Amniotic epithelial cell (primary cell): ENCODE measurements at places on chromosomes 11 and 22.
A peak's percentile ranks its signal among the peaks of the same experiment; 100 is the strongest.

- no peak for DNase-seq
These were observed 38.8 kb upstream of the UBASH3B start for GRCh38 chr11:122616718-122617117.

DNA sequence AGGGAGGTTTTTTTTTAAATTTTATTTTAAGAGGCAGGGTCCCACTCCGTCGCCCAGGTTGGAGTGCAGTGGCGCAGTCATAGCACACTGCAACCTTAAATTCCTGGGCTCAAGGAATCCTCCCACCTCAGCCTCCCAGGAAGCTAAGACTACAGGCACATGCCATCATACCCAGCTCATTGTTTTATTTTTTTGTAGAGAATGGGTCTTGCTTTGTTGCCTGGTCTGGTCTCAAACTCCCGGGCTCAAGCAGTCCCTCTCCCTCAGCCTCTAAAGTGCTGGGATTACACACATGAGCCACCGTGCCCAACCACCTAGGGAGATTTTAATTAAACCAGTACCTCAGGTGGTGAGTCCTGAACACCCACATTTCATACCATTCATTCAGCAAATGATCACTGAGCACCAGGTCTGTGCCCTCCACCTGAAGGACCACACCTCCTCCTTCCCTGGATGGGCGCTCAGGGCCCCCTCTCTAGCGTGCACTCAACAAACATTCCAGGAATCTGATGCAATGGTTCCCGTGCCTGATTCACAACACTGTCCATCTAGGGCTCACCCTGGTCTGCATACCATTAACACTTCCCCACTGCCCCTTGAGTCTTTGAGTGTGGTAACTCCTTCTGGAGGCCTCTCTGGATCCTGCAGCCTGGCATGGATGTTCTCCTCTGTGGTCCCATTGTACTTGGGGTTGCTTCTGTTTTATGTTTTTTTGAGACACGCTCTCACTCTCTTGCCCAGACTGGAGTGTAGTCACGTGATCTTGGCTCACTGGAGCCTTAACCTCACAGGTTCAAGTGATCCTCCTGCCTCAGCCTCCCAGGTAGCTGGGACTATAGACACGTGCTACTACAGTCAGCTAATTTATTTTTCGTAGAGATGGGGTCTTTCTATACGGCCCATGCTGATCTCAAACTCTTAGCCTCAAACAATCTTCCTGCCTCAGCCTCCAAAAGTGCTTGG lies 9.6 kb upstream of the MYH9 start:
- peak; percentile 92 for DNase-seq

- DNase-seq = no peak
These were observed 934 bp upstream of the TMEM132A start for GRCh38 chr11:60923326-60923725.

DNA sequence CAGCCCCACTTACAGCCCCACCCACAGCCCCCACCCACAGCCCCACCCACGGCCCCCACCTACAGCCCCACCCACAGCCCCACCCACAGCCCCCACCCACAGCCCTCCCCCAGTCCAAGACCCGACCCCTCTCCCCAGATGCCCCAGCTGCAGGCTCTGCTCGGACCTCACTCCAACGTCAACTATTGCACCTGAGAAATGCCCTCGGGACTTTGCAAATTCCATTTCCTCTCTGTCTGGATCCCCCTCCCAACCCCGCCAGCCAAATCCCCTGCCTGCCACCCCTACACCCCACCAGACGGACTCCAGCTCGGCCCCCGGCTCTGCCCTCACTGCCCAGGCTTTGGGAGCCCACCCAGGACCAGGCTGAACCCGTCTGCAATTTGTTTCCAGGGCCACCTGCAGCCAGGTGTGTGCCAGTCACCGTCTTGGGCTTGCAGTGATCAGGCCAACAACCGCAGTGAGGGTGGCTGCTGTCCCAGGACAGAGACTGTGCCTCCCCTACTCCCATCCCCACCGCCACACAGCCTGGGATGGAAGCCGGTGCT lies 662.8 kb downstream of the BRD1 start:
- no peak for DNase-seq

- DNase-seq = no peak
These were observed 92.3 kb upstream of the C11orf87 start for GRCh38 chr11:109329716-109330115.

GRCh38 chr22:39746600-39747262 lies 146.8 kb downstream of the ENTHD1 start:
- no peak for DNase-seq

DNA sequence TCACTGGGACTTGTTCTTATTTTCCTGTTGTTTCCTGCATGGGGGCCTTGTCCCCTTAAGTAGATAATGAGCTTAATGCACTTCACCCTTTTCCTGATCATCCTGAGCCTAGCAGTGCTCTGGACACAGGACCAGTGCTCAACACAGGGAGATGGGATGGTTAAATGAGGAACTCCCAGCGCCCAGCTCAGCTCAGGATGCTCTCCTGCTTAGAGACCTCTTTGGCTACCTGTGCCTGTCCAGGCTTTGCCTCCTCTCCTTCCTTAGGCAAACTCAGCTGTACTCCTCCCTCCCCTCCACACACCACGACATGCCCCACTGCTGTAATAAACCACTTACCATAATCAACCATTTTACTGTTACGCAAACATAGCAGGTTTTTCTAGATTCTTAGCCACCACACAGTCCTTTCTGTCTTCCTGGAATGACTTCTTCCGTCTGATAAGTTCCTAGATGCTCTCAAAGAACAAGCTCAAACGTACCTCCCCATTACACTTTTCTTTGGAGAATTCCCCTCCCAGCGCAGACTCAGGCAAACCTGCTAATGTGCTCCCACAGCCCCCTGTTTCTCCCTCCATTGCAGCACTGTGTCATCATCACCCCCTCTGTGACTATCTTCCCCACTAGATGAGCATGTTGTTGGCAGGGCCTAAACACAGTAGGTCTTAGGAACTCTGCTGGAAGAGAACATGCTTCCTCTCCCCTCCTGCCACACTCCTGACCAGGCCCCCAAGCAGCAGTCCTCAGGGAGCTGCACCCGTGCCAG lies 113.6 kb downstream of the MICAL2 start:
- no peak for DNase-seq

DNA sequence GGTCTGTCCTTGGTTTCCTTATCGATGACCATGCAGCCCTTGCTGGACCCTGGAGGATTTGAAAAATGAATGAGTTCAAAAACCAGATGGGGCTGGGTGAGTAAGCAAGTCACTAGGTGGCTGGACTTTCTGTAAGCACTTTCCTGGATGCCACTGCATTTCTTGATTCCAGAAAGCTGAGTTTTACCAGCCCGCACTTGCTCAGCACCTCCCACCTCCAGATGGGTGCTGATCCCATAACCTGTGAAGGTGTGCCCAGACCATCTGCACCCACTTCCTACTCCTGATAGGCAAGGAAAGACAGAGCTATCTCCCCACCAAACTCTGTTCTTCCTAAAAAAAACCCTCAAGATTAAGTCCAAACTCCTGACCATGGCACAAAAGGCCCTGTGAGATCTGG lies 21.1 kb downstream of the ASCC2 start:
- DNase-seq = no peak

DNA sequence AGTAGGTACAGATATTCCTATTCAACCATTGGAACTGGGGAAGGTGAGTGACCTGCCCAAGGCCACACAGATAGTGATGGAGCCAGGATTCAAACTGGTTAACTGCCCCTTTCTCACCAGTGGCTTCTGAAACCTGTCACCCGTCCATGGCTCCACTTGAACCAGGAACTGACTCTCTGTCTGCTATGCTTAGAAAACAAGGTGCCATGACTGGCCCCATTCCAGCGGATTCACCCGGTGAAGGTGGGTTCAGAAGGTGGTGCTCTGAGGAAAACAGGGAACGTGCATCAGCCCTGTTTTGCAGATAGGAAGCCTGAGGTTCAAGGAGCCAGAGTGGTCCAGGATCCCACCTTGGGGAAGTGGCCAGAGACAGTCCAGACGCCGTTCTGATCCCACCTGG lies 2.6 kb upstream of the PATZ1 start:
- DNase-seq = no peak

DNA sequence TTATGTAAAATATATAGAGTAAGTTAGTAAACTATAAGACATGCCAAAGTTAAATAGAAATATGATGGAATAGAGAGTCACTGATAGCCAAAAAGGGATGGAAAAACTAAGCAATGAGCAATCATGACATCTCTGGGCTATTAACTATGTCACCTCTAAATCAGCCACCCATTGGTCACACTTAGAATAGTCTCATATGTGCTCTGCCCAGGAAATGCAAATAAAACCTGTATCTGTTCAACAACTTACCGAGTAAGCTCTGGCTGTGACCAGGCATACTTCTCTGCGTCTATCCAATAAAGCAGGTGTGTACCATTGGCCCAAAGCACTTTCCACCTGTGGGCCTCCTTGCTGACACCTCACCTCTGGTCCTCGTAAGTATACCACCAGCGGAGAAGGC lies 1.6 kb upstream of the ARL14EP start:
- DNase-seq = no peak

GRCh38 chr11:104573441-104573990 lies 324.7 kb downstream of the CASP12 start:
- DNase-seq = peak; percentile 34

- peak; percentile 54 for DNase-seq
These were observed 6.5 kb upstream of the BATF2 start for GRCh38 chr11:65003282-65003681.

DNA sequence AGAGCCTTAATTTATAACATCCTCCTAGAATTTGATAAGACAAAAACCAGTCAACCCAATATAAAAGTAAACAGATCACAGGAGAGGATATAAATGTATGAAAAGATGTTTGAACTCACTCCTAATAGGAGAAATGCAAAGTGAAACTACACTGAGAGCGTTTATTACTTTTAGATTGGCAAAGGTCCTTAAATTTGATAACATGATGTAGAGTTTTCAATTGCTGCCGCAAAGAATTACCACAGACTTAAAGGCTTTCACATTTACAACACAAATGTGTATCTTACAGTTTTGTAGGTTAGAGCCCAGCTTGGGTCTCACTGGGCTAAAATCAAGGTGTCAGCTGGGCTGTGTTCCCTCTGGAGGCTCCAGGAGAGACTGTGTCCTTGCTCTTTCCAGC lies 9.1 kb upstream of the POU2AF2 start:
- DNase-seq = no peak

DNA sequence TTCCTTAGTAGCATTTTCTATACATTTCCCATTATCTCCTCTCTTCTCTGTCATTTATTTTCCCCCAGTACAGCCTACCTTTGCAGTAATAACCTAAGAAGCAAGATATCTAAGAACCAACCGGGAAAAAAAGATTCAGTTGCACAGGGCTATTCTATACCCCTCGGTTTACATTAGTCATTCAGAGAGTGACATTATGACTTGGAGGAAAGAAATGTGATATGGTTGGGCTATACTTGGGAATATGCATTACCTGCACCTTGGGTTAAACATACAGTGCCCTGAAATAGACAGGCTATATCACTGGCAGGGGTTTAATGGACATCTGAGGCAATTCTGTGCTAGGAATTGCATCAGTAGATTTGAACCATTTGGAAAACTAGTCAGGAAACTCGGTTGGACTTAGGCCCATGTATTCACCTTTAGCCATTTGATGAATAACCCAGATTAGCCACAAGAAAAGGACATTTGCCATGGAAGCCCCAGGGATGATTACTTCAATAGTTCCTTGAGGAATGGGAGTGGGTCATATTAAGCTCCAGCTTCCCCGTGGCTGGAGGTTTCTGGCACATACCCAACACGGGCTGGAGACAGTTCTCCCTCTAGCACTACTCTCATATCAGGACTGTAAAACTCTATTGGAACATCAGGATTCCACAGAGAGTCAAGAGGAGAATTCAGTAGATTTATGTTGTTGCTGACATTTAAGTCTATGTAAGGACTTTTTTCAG lies 973.2 kb downstream of the NTM start:
- no peak for DNase-seq

GRCh38 chr11:59429924-59430516 lies 3.8 kb upstream of the OR5A2 start:
- DNase-seq = peak; percentile 34

- peak; percentile 59 for DNase-seq
These were observed 4.2 kb upstream of the PIM3 start for GRCh38 chr22:49956418-49956770.

DNA sequence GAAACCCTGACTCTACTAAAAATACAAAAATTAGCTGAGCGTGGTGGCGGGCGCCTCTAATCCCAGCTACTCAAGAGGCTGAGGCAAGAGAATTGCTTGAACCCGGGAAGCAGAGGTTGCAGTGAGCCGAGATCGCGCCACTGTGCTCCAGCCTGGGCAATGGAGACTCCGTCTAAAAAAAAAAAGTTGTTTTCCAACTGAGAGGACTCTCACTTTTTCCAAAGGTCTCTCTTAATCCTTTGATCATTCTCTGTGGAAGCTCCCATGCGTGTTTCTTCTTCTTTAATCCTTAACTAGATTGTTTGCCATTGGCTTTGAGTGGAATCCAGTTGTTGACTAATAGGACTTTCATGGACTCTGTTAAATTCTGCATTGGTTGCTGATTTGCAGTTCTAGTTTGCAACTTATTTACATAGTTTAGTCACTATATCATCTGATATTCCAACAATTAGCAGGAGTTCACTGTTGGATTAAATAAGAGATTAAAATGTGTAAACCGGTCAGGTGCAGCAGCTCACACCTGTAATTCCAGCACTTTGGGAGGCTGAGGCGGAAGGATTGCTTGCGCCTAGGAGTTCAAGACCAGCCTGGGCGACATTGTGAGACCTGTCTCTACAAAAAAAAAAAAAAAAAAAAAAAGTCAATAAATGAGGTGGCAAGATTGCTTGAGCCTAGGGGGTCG lies 79.7 kb downstream of the C22orf31 start:
- no peak for DNase-seq

DNA sequence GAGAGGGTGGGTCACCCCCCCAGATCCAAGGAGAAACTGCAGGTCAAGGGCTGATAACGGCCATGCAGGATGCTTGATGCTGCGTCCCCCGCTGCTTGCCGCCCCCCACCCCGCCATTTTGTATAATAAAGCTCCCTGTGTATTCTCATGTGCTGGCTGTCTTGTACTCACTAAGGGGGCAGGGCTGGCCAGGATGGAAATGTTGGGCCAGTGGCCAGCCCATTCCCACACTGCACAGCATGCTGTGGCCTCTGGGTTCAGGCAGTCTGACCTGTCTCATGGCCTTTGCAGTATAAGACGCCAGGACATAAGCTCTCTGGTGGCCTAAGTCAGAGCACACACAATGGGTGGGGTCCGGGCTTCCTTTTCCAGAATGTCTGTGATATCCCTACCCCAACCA lies 421 bp upstream of the PRR33 start:
- DNase-seq = no peak

GRCh38 chr11:85806876-85807275 lies 4.1 kb downstream of the SYTL2 start:
- no peak for DNase-seq

GRCh38 chr11:132686886-132687285 lies 845.4 kb downstream of the OPCML start:
- no peak for DNase-seq

- peak; percentile 55 for DNase-seq
These were observed 1057.0 kb upstream of the CNTN5 start for GRCh38 chr11:97963528-97964331.

DNA sequence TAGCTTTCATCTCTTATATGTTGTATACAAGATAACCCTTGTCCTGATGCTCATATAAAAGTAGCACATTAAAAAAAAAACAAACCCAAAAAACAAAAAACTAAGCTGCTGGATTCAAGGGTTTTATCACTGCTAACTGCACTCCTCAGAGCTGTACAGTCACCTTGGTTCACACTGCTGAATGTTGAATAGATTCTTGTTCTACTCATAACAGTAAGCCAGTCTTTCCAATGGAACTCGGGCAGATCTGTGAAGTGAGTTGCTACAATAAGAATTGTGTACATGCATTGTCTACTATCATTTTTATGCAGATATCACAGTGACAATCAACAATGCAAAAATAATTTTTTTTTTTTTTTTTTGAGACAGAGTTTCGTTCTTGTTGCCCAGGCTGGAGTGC lies 4.7 kb downstream of the HARBI1 start:
- DNase-seq = no peak
